ENCODE measurements at places on chromosomes 2 and 18.

- DNase-seq, result no peak
Observed at GRCh38 chr2:48457227-48457626, 72.7 kb upstream of the STON1 start.

DNA sequence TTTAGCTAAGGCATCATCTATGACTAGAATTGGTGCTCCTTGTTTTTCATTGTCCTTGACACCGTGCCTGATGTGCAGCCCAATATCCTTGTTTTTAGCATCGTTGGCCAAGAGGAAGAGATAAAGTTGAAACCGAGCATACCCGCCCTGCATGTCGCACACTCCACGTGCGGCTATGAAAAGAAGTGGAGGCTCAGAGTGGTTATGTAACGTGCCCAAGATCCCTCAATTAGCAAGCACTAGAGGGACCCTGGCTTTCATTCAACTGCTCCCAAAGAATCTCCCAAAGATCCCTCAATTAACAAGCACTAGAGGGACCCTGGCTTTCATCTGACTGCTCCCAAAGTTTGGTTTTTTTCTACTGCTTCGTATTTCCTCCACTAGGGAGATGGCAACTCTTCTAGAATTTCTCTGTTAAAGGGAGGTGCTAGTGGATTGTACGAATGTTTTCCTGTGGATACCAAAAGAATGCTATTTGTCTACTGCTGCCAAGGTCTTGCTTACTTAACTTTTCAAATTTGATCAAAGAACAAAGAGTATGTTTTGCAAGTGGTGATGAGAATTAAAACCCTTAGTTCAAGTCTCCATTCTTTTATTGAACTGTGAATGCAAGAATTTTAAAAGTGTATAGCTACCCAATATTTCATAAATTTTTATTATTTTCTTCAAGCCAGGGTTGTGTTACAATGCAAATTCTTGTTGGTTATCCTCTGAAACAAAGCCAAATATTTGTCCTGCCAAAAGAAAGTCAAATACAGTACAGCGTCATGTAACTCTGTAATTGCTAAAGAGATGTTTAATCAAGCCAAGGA lies 92.1 kb downstream of the AOX1 start:
- no peak for DNase-seq

- no peak for DNase-seq
Observed at GRCh38 chr2:221816566-221816965, 244.5 kb upstream of the EPHA4 start.

- DNase-seq, result no peak
Observed at GRCh38 chr2:218802386-218802994, 20.5 kb downstream of the CYP27A1 start.

- DNase-seq, result no peak
Observed at GRCh38 chr2:166057370-166058164, 70.3 kb downstream of the SCN1A start.

DNA sequence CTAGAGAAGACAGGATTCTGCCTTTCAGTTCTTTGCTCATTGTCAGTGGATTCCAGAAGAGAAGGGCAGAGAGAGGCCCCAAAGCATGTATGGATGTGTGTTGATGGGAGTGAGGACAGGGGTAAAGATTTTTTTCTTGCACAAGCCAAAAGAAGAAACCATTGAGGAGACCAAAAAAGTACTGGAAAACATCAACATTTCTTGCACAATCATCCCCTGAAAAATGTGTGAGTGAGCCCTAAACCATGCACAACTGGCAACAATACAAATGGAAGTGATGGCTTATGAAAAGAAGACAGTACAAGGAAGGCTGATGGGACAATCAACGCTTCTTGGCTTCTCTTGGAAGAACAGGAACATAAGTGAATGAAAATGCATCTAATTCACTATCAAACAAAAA lies 5.6 kb upstream of the SMAD7 start:
- DNase-seq, result peak; percentile 50

DNA sequence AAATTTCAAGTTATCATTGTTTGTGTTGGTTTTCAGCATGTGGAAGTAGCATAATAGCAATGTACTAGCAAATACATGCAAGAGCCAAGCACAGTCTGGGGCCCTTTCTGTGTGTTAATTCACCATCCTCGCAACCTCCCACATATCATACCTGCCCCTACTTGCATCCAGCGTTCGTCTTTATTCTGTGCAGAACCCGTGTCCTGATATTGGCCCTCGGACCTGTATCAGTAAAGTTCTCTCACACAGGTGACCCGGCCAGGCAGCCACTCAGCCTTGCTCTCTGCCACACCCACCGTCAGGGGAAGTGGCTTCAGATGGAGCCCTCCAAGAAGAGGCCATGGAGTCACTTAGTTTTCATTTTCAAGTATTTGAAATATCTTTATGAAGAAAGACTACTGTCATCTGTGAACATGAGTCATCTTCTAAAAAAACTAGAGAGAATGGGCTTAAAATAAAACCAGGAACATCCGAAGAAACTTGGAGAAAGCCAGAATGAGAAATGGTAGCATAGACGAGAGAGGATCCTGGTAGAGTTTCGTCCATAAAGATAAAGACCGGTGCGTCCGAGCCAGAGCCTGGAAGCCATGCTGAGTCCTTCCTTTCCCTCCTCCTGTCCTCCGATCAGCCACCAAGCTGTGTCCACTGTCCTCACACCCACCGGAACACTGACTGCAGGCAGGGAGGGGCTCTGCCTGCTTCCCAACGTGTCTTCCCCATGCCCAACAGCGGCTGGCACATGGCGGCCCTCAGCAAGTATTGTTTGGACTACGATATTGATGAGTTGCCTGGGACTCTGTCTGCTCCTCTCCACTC lies 57.3 kb upstream of the RPL31 start:
- DNase-seq, result no peak

DNA sequence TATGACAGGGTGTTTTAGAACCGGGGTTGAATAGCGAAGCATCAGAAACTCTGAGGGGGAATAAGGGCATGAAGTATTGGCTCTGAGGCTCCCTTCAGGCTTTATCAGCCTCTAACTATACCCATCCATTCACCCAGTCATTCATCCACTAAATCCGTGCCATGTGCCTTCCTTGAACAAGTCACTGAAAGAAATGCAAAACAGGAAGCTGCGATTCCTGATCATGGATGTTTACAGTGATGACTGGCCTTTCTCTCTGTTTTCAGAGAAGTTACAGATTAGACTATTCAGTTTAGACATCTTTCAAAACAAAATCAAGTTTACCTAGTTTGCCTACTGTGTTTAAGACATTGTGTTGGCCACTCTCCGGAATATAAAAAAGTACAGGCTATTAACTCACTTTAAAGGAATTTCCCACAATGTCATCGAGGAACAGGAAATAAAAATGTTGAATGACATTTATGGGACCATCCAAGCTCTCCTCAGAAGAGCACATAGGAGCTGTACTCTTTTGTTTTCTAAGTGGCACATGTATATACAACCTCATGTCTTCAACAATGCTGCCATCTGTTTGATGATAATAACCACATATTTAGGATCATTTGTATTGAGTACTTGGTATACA lies 43.8 kb upstream of the SLC14A1 start:
- no peak for DNase-seq

DNA sequence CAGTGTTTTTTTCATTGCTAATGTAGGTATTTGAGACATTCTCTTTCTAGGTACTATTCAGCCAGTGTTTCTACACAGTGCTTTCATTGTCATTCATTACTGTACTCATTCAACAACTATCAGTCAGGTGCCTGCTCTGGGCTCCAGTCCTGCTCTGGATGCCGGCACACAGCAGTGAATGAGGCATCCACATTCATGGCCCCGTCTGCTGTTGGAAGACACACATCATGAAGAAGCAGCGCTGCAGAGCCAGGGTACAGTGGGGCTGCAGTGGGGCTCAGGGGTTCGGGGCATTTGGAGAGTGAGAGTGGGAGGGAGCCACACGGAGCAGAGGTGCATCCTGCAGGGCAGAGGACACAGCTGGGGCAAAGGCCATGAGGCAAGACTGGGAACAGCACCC lies 737.2 kb upstream of the RAB6C start:
- no peak for DNase-seq

- DNase-seq, result no peak
Observed at GRCh38 chr18:22469926-22470247, 52.2 kb upstream of the CTAGE1 start.

GRCh38 chr2:28250006-28250405 lies 142.7 kb upstream of the FOSL2 start:
- peak; percentile 96 for DNase-seq

GRCh38 chr2:191922736-191923651 lies 76.1 kb upstream of the CAVIN2 start:
- no peak for DNase-seq

GRCh38 chr2:35822716-35823115 lies 532.9 kb upstream of the CRIM1 start:
- no peak for DNase-seq

- DNase-seq, result no peak
Observed at GRCh38 chr2:8022908-8023640, 658.8 kb upstream of the ID2 start.

- DNase-seq, result peak; percentile 97
Observed at GRCh38 chr2:237181844-237182243, 96.2 kb downstream of the COPS8 start.

- DNase-seq, result no peak
Observed at GRCh38 chr18:79789901-79790890, 7.5 kb upstream of the KCNG2 start.

- DNase-seq, result no peak
Observed at GRCh38 chr2:95509408-95509807, 24.9 kb upstream of the TRIM43B start.

DNA sequence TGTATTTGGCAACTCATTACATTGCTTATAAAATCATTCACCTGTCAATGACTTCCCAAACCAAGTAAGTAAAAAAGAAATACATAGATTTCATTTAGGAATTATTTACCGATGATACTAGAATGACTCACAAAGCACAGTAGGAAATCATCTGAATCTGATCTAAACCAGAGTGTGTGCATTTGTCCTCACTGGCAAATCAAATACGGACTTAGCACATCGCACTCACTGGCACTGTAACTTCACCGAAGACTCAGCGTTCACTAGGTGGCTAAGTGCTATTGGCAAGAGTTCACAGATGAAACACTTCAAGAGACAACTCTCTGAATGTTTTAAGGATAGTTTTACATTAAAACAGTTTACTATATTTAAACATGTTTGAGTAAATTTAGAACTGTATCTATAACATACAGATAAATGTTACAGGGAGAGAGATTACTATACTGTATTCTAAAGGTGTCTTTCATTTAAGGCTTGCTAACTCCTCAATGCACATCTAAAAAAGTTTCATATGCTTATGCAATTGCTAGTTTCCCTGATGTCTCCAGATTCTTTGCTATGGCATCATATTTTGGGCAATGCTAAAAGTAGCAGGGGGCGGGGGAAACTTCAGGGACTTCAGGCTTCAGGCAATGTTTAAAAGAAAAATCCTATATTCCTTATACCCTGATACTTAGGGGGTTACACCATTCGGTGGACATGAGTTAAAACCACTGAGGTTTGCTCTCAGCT lies 48.8 kb downstream of the STK39 start:
- no peak for DNase-seq

- peak; percentile 44 for DNase-seq
Observed at GRCh38 chr2:206164261-206164862, 4.7 kb downstream of the EEF1B2 start.

Data from RPMI7951 (cell line).